ENCODE measurements at places on chromosomes 1 and 21.

DNA sequence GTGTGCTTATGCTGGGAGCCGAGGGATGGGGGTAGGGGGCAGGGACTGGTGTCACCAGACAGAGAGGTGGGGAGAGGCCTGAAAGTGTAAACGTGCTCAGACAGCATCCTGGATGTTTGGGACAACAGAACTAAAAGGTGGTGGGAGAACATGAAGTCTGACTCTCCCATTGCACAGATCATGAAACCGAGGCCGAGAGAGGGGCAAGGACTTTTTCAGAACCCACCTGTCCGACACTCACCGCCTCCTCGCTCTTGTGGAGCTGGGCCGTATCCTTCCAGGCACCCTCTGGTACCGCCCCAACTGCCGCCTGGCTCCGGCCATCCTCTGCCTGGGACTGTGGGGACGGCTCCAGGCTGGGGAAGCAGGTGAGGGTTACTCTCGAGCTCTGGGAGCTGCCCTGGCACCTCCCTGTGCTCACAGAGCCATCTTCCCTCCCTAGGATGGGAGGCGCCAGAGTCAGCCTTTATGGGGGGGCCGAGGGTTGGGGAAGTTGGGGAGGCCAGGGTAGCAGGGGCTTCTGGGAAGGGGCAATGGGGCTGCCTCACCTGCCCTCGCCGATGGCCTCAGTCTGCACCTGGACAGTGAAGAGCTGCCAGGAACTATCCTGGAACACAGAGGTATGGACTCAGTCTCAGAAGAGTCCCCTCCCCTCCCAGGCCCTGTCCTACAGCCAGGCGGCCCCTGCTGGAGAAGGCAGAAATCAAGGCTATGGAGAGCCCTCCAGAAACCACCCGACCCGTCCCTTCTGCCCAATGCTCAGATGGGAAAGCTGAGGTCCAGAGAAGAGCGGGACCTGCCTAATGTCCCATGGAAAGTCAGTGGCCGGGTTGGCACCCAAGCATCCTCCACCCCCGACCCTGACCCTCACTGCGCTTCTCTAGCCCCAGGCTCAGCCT lies 7.0 kb downstream of the ATP13A2 start:
- no peak for DNase-seq

GRCh38 chr1:56881417-56881816 lies 26.8 kb downstream of the C8A start:
- no peak for DNase-seq

DNA sequence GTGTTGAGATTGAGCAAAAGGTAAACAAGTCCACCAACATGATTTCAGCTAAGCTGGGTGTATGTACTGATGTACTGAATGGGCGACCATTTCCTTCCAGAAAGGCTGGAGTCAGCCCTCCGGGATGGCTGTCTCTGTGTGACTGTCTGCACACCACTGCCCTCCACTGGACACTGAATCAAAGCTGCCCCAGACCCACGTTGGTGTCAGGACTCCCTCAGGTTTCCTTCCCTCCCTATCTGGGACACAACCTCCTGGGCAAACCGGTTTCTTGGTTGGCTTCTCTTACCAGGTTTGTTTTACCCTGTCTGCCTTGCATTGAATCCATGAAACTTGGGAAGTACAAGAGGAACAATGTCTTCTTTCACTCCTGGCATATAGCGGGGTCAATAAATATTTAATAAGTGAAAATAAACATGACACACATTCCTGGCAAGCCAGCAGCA lies 5.3 kb upstream of the SRP9 start:
- DNase-seq = peak; percentile 15

DNA sequence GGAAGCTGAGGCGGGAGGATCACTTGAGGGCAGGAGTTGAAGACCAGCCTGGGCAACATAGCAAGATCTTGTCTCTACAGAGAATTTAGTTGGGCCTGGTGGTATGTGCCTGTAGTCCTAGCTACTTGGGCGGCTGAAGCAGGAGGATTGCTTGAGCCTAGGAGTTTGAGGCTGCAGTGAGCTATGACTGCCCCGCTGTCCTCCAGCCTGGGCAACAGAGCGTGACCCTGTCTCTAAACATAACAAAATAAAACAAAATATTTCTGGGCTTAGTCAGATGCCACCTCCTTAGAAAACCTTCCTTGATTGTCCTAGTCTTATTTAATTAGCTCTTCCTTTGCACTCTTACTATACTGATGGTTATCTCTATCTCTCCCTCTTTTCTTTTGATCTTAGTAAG lies 8.5 kb downstream of the TGFB2 start:
- DNase-seq = no peak

- no peak for DNase-seq
Observed at GRCh38 chr1:219333626-219334025, 159.9 kb downstream of the LYPLAL1 start.
